ENCODE measurements at places on chromosomes 7 and 10.

- DNase-seq, result no peak
These were observed 22.0 kb downstream of the DENND10 start for GRCh38 chr10:119125942-119126341.

- no peak for DNase-seq
These were observed 56.3 kb upstream of the ZPBP start for GRCh38 chr7:50149369-50149768.

GRCh38 chr10:108090476-108091215 lies 926.1 kb upstream of the SORCS1 start:
- no peak for DNase-seq

- no peak for DNase-seq
These were observed 121.7 kb upstream of the TRIM24 start for GRCh38 chr7:138338361-138338760.

DNA sequence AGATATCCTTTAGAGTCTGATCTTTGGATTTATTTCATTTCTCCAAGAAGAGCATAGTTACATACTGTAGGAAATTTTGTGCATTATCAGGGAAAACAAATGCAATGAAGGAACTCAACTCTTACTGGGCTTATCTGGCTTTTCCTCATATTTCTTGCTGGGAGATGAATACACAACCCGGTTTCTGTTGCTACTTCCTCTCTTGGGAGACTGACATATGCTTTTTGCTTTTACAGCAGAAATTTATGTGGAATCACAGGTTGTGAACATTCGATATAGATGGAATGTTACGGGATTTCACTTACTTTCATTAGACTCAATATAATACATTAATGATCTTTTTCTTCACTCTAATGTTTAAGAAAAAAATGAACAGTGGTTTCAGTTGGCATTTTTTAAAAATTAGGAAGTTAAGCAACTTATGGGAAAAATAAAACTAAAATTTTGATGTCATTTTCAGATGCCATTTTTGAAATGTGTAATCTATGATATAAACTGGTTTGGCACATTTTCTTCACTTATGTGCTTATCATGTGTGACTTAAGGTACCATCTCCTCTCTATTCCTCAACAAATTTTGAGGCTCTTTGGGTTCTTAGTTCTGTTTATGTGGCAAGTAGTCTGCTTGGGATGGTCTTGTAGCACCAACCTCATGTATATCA lies 7.1 kb downstream of the SND1 start:
- no peak for DNase-seq

DNA sequence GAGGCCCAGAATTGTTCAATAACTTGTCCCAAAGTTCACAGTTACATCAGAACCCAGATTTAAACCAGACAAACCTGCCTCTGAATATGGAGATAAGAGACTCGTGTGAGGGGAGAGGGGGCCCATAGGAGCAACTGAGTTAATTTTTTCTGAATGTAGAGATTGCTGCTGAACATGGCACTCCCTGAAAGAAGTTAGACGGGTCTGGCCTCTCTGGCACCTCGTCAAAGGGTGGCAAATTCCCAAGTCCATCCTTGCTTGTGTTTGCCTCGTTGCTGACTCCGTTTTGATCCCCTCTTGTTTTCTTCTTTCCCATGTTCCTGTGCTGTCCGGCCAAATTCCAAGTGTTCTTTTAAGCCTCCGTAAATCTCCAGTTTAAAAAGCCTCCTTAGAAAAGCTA lies 35.2 kb upstream of the YAE1 start:
- no peak for DNase-seq

GRCh38 chr7:28423918-28424514 lies 11.7 kb downstream of the CREB5 start:
- DNase-seq, result no peak

DNA sequence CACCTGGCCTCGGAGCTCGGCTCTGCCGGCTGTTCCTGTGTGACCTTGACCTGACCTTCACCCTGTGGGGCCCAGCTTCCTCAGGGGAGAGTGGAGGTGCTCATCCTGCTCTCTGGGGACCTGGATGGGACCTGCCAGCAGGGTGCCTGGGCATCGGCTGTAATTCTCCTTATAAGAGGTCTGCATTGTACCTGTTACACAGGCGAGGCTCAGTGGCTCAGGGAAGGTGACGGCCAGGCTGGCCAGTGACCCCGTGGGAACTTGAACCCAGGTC lies 29.0 kb downstream of the RET start:
- DNase-seq, result no peak

GRCh38 chr7:150862356-150862755 lies 10.0 kb downstream of the AOC1 start:
- DNase-seq, result no peak

DNA sequence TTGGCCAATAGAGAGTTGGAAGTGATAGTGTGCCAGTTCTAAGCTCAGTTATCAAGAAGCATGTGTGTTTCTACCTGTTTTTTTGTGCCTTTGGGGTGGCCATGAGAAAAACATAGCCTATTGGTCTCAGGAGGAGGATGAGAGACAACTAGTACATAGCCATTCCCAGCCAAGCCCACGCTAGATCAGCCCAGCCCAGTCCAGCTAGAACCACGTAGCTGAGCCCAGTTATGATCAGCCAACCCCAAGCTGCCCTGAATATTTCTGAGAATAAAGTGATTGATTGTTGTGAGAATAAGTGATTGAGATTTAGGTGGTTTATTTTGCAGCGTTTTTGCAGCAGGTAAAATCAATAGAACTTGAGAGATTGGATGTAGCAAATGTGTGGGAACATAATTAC lies 15.9 kb downstream of the SORCS3 start:
- DNase-seq, result no peak

DNA sequence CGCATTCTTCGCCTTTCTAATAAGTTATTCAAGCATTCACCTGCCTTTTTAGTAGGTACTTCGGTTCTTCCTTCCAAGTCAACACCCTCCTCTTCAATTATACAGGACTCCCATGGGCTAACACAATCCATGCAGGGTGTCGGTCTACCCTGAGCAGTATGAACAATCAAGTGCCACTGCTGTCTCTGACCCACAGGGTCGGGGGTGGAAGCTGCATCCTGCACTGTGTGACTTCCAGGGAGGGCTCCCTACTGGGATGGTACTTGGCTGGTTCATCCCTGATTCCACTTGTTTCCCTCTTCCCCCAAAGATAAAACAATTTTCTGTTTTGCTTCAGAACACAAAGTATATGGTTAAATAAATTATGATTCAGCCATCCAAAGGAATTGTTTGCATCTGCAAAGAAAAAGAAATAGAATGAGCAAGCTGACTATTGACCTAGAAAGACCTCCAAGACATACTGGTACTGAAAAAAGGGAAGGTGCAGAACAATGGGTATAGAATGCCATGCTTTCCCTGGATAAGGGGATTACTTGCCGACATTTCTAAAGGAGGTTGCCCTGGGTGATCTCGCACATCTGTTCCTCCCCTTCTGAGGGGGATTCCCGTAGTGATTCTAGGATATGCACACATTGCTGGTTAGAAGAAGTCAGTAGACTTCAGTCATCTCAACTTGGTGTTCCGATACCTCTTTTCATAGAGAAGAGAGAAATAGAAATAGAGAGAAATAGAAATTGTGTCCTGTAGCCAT lies 89.1 kb upstream of the AGR3 start:
- no peak for DNase-seq

DNA sequence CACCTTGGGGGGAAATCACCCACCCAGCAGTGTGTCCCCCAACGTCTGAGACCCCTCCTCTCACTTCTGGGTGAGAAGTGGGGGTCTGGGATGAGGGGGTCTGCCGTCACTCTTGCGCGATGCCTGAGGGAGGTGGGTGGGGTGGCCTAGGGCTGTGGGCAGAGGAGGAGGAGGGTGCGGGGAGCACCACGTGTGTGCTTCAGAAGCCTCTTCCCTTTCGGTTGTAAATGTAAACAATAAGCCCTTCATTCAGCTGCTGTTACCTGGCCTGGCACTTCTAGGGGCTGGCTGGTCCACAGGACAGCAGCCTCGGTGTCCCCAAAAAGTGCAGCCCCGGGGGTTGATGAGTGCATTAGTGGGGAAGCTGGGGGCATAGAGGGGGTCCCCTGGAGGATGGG lies 1.3 kb downstream of the CLIP2 start:
- DNase-seq, result no peak

DNA sequence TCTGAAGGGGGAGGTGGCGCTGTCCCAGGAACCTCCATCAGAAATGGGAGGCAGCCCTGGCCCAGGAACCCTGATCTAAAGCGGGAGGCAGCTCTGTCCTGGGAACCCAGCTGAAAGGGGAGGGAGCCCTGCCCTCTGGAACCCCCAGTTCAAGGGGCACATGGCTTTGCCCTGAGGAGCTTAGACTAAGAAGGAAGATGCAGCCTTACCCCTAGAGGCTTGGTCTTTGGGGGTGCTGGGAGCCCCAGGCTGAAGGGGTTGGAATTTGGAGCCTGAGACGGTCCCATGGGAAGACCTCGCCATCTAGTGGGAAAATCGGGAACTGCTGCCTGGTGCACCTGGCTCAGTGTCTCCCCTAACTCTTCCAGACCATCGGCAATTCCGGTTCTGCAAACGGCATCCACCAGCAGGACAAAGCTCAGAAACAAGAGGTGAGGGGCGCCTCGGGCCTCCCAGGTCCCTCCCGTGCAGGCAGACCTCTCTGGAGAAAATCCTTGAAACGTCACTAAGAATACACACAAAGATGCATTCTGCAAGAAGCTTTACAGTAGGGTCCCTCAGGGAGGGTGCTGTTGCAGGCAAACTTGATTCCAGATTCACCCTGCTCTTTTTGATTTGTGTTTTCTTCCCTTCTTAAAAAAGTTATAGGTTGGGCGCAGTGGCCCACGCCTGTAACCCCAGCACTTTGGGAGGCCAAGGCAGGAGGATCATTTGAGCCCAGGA lies 52.4 kb upstream of the GTF2IRD1 start:
- DNase-seq, result no peak

DNA sequence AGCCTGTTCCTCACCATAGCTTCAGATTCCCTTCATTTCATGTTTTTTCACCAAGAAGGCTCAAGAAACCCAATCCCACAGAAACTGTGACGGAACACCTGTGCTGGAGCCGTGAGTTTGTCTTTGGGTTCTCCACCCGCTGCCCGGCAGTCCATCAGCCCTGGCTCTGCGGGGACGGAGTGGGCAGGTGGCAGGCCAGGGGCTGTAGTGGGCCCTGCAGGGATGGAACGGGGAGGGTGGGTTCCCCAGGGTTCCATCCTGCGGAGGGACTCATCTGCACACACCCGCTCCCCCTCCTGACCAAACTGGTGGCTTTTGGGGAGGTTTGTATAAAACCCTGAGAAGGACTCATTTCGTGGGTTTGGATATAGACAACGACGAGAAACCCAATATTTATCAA lies 15.0 kb downstream of the CYP17A1 start:
- no peak for DNase-seq

DNA sequence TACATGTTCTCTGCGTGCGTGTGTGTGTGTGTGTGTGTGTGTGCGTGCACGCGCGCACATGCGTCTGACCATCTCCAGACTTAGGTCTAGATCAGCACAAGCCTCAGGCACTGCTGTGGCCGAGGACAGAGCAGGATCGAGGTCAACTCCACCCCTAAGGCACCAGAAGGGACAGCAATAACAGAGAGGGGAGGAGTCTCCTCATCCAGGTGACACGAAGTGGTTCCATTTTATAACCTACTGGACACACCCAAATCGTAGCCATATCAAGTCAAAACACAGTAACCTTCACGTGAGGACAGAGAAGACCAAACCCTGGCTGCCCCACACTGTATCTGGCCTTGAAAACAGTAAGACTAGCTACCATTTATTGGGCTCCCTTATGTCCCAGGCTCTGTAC lies 224.1 kb downstream of the FGFR2 start:
- DNase-seq, result no peak

- DNase-seq, result no peak
These were observed 135.8 kb downstream of the RAMP3 start for GRCh38 chr7:45293295-45293942.

DNA sequence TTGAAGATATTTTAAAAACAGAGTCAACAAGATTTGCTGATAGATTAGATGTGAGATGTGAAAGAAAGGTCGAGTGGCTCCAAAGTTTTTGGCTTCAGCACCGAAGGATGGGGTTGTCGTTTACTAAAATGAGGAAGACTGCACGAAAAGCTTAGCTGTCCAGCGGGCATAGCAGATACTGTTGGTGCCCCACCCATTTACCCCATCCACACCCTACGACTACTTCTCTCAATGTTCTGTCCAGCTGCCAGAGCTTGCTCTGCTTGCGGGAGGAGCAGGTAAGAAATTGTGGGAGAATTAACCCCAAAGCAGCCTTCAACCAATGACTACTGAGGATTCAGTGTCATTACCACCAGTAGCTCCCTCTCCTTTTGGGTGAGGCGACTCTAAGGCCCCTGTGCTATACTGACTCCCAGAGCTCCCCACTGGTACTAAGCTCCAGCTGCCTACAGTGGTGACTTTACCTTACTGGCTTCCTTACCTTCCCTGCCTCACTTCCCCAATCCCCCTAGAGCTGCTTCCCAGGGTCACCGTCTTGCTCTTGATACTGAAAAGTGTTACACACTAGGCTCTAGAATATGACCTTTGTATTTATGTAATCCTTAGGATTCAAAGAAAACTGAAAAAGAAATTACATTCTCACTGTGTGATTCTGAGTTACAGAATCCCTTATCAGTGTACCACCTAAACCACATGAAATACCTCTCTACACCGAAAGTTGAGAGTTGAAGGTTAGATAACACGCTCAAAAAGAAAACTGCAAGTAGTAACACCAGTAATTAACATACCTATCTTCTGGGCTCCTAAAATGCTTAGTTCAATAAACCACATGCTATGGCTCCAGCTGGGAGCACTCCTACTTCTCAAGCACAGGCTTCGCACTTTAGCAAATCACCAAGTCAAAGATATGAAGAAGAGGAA lies 22.3 kb downstream of the CACUL1 start:
- no peak for DNase-seq

Measured in SK-N-MC (cell line).